Astrocyte of the hippocampus (primary cell): ENCODE measurements at places on chromosomes 16 and 17.
A peak's percentile ranks its signal among the peaks of the same experiment; 100 is the strongest.

GRCh38 chr16:84526794-84527531 is 22.5 kb upstream of the MEAK7 start:
- DNase-seq: peak; percentile 84

GRCh38 chr16:16780588-16780987 is 401.6 kb downstream of the NPIPA7 start:
- DNase-seq: no peak

DNA sequence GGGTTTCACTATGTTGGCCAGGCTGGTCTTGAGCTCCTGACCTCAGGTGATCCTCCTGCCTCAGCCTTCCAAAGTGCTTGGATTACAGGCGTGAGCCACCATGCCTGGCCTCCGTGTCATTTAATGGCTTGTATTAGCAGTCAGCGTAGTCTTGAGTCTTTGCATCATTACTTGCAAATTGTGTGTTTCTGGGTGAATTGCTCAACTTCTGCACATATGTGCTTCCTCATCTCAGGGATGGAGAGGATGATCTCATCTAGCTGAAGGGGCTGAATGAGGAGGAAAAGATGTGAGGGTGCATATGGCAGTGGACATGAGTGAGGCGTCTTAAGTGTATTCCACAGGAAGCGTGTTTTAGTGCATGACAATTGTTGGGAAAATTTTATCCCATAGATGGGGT is 155.8 kb downstream of the SNX29 start:
- DNase-seq: no peak

DNA sequence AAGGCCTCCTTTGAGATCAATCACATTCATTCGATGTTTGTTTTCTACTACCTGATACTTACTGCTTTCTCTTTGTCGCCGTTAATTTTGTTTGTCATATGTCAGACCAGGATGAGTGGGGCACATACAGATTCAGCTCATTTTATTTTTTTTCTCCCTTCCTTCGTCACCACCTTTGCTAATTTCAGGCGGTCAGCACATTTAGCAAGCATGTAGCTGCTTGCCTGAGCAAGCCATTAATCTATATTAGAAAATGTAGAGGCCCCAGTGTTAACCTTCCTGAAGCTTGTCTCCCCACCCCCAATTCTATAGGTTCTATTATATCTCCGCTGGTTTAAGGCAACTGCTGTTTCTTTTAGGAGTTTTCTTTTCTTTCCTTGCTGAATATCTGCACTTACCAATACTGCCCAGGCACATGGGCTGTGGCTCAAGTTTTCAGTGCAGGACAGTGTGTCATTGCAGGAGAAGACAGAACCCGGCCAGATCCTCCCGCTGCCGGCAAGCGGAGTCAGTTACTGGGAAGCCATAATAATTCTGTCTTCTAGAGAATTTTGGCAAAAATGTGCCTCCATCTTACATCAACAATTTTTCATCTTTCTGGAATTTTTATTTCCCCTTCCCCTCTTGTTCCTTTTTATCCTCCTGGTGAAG is 714.3 kb downstream of the WWOX start:
- DNase-seq: no peak

DNA sequence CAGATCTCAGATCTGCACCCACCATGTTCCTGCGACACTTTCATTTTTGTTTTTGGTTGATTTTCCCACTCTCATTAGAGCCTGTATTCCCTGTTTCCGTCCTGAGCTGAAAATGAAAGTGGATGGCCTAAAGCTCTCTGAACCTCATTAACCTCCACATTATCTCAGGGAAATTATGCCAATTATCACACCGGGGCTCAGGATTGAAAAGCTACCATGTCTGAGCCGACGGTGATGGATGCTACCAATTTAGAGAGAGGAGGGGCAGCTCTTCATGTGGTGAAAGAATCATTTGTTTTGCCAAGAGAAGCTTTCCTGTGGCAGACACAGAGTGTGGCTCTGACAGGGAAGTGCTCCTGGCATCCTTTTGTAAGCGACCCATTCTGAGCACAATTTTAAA is 410.4 kb upstream of the CDH11 start:
- no peak for DNase-seq

DNA sequence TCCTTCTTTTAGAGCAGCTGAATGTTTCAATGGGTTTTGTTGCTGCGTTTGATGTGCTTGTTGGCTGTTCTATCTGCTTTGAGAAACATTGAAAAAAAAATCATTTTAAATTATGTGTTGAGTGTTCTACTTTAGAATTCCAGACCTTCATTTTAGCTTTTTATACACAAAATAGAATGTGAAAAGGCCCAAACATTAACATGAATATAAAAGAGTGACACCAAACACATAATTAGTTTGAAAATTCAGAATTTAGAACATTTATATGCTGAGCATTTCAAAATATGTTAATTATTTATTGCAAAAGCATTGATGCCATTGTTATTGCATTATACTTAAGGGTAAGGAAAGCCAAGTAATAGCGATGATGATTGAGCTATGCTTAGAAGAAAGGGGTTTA is 2.9 kb downstream of the NFAT5 start:
- no peak for DNase-seq

DNA sequence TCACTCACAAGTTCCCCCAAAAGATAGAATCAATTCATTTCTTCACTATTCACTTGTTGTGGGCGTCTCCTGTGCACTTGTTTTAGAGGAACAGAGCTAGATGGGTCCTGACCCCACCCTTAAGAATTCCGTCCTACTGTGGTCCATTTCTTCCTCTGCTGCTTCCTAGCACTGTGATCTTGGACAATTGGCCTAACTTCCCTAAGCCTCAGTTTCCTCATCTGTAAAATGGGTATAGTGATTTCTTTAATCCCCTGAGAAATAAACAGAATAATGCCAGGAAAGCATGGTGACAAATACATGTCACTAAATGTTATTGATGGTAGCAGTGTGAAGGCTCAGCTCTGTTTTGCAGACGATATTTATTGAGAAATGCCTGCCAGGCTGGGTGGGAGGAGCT is 9.9 kb downstream of the BMERB1 start:
- no peak for DNase-seq

DNA sequence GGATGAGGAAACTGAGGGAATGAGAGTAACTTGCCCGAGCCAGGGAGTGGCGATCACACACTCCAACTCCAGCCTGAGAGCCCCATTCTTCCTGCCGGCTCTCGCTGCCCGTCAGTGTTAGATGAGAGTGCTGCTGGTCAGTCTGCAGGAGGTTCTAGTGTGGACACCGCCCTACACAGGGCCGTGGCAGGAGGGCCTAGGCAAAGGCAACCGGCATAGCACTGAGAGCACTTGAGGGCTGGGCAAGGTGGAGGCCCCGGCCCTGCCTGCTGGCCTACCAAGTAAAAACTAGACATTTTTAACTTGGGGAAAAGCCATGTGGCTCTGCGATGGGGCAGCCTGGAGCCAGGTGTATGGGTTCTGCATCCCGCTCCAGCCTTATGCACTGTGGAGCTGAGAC is 354.8 kb downstream of the SEC14L1 start:
- no peak for DNase-seq

- no peak for DNase-seq
Observed at GRCh38 chr17:69188064-69188463, 40.6 kb downstream of the ABCA10 start.

GRCh38 chr17:15124746-15125145 is 140.4 kb downstream of the PMP22 start:
- DNase-seq: no peak

DNA sequence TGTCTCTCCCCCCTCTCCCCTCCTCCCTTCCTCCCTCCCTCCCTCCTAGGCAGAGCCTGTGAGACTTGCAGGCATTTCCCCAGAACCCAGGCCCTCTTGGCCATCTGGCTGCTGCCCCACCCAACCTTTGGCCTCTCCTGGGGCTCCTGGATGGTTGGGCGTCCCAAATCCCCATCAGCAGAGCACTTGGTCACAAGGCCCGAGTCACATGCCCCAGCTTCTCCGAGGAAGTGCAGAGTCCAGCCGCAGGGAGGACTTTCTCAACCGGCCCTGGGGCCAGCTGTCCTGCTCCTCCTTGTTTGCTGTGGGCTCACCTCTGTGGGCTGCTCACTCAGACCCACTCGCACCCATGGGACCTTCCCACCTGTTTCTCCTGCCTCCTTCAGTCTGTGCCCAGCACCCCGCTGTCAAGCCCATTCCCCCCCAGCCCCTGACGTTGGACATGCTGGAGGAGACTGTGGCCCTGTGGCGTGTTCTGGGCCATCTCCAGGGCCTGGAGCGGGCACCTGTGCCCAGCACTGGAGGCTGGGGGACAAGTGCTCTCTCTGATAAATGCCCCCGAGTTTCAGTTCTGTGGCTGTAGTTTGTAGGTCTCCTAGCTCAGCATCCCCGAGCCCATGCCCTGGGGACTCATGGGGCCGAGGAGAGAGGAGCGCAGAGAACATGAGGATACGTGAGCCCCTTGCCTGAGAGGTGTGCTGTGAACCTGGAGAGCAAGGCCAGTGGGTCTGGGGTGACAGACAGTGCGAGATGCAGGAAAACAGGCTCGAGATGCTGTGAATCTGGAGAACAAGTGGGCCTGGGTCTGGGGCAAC is 42.3 kb upstream of the ZNF750 start:
- no peak for DNase-seq

DNA sequence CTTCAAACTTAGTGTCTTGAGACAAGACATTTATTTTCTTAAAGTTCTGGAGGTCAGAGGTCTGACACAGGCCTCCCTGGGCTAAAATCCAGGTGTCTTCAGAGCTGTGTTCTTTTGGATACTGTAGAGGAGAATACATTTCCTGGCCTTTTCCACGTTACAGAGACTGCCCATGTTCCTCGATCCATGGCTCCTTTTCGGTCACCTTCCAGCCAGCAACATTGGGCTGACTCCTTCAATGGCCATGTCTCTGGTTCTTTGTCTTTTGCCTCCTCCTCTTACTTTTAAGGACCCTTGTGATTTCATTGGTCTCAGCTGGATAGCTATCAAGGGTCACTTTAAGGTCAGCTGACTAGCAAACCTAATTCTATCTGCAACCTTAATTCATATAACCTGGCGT is 212.4 kb downstream of the WWOX start:
- no peak for DNase-seq

- peak; percentile 24 for DNase-seq
Observed at GRCh38 chr17:7380855-7381683, at the start of gene TNK1. TNK1 (plus strand) TSS chr17:7381089; CDS start chr17:7382927, 1,838 bp downstream.

- peak; percentile 27 for DNase-seq
Observed at GRCh38 chr16:1357906-1358566, 6.3 kb downstream of the GNPTG start.

- no peak for DNase-seq
Observed at GRCh38 chr16:83912519-83913244, 13.8 kb downstream of the MLYCD start.

- DNase-seq: no peak
Observed at GRCh38 chr17:48642059-48642842, 16.1 kb upstream of the HOXB9 start.

- no peak for DNase-seq
Observed at GRCh38 chr16:86092586-86093480, 193.9 kb downstream of the IRF8 start.

DNA sequence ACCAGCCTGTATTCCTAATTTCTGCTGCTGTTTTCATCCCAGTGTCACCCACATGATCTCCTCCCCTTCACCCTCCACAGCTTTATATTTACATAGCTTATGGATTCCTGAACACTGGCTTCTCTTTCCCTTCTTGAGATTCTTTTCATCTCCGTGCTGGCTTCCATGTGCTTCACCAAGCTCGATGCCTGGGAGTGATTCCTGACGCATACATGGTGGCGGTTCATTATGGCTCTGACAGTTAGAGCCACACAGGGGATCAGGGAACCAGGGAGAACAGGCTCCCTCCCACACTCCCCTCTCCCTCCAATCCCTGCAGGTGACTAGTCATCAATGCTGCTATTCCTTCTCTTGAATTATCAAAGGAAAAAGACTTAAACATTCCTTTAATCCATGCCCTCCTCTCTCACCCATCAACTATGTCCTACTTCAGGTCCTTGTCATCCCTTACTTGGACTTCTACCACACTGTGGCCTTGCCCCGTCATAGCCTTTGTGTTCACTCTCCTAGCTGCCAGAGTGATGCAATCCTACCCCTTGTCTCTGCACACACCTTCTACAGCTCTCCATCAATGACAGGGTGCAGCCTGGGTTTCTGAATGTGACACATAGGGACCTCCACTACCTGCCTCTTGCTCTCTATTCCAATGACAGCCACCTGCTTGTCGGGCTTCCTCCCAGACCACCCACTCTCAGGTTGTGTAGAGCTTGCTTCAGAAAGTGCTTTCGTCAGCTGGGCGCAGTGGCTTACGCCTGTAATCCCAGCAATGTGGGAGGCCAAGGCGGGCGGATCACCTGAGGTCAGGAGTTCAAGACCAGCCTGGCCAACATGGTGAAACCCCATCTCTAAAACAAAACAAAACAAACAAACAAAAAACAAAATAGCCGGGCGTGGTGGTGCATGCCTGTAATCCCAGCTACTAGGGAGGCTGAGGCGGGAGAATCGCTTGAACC is 43.6 kb downstream of the MYH13 start:
- DNase-seq: no peak

GRCh38 chr17:43994272-43995149 is 9.9 kb upstream of the NAGS start:
- peak; percentile 78 for DNase-seq

DNA sequence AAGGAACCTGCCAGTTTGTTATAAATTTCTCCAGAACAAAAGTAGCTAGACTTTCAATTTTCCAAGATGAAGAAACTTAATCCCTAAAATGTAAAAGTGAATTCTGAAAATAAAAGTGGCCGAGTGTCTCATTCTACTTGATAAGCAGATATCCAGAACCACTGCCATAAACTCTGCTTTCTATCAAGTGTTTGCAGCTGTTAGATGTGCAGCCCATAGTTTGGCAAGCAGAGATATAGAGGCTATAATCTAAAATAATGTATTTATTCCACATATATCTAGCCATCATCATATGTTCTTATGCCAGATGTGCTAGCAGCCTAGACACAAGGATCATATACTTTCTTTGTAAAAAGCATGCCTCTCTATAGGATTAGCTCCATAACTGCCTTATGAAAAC is 14.7 kb upstream of the FBXL20 start:
- no peak for DNase-seq

DNA sequence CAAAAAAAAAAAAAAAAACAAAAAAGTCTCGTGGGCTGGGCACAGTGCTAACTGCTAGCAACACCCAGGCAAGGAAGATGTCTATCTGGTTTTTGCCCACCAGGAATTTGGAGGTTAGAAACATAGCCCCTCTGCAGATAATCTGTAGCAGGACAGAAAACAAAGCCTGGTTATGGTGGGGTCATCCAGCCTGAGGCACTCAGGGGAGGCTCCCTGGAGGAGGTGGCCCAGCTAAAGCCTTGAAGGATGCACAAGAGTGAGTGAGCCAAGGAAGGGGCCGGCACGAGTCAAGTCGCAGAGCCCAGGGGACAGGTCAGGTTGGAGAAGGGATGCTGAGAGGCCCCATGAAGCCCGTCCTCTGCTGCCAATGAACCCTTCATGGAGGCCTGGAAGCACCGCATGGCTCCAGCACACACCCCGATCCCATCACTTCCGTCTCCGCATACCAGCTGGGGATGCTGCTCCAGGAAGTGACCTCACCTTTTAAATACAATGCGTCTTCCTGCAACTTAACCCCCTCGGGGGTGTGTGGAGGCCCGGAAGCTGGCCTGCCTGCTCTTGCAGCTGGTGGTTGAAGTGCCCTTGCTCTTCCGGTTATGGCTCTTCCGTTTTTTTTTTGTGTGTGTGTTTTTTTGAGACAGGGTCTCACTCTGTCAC is 86.5 kb downstream of the ENGASE start:
- DNase-seq: no peak

GRCh38 chr17:34161690-34162089 is 93.4 kb upstream of the CCL2 start:
- no peak for DNase-seq
